ENCODE measurements at places on chromosomes 1 and 21. TPM values are rescaled to one million over a fixed set of nuclear protein-coding genes. Genes with fewer than 3 reads are reported as not detected.

Gene RORC
- total RNA-seq = 8.1 TPM

- no peak overlapping the region for H3K27ac ChIP-seq
- H3K36me3 ChIP-seq = no peaks in the 10 kb centered on the region
- H3K27me3 ChIP-seq = no peaks in the 10 kb centered on the region
These were observed 40.0 kb downstream of the MTARC1 start for GRCh38 chr1:220826729-220827128.

Gene GRHL3
- 58.7 TPM for total RNA-seq

DNA sequence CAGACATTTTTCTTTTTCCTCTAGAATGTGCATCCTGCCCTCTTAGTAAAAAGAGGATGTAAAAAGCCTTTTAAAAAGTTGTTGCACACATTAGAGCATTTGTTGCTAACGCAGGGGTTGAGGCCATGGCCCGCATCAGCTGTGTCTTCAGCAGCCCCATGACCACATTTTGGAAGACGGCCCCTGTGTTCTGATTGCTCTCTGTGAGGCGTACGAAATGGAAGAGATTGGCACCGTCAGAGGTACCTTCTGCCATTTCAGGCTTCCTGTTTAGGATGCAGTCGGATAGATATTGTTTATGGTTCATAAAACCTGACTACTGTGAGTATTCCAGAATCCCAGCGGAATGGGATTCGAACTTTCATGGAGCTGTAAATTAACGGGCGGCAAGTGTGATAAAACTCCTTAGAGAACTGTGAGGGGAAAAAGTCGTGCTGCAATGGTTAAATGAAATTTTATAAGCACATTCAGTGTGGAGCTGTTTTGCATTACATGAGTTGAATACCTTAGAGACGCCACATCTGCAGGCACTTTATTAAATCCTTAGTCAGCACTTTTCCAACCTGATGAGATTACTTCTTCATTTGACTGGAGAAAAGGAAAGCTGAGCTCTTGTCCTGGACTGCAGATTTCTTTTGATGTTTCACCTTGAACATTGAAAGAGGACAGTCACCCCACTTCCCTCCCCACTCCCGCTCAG is 273.9 kb downstream of the TM2D1 start:
- no peaks in the 10 kb centered on the region for H3K27me3 ChIP-seq
- H3K36me3 ChIP-seq = peaks cover 6% of the 10 kb centered on the region
- no peak for DNase-seq
- H3K4me1 ChIP-seq = peaks cover 73% of the 10 kb centered on the region

DNA sequence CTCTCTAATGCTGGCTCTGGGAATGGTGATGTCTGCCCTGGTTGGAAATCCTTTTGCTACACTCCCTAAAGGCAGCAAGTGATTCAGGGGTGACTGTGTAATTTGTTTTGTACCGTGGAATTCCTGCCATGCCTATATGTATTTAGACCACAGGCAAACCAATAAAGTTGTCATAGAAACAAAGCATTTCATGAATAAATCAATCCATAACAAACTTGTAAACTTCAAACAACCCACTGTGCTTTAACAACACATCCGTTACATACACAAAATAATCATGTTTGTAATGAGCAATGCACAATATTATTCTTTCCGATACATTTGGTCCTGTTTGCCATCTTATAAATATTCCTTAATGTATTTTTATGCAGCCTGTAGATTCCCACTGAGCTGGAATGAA is 330.3 kb upstream of the SNX7 start:
- no peaks in the 10 kb centered on the region for H3K27me3 ChIP-seq
- no peak for DNase-seq
- peaks cover 19% of the 10 kb centered on the region for H3K4me1 ChIP-seq
- H3K4me3 ChIP-seq = no peak overlapping the region

DNA sequence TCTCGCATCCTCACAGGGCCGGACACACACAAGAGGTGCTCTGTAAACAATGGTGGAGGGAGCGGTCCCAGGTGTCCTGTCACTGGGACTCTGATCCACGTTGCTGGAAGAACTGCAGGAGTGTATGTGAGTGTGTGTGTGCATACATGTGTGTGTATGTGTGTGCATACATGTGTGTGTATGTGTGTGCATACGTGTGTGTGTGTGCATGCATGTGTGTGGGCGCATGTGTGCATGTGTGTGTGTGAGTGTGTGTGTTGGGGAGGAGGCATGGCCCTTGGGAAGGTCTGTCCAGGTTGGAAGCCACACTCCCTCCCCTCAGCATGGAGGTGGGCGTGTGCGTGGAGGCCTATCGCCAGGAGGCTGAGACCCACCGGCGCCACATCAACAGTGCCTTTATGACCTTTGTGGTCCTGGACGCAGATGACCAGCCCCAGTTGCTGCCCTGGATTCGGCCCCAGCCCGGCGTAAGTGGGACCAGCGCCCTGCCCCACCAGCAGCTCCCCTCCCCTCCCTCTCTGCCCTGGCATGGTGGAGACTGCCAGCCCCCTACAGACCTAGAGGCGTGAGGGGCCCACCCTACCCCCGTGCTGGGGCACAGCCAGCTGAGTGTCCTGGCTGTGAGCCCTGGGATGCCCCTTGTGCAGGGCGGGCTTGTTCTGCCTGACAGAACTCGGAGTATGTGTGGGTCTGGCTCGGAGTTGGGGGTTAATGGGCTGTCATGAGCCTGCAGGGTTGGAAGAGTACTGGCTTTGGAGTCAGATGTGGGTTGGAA is 22.2 kb downstream of the FAM151A start:
- no peaks in the 10 kb centered on the region for H3K27me3 ChIP-seq
- H3K27ac ChIP-seq = no peak overlapping the region
- no peak overlapping the region for H3K4me3 ChIP-seq
- no peak for DNase-seq

Gene PAQR7
- 7.1 TPM for total RNA-seq

All from vagina (tissue), 2 donors.